Immature natural killer cell (primary cell): ENCODE measurements at places on chromosomes 11 and 22. TPM values are rescaled to one million over a fixed set of nuclear protein-coding genes. Genes with fewer than 3 reads are reported as not detected.

DNA sequence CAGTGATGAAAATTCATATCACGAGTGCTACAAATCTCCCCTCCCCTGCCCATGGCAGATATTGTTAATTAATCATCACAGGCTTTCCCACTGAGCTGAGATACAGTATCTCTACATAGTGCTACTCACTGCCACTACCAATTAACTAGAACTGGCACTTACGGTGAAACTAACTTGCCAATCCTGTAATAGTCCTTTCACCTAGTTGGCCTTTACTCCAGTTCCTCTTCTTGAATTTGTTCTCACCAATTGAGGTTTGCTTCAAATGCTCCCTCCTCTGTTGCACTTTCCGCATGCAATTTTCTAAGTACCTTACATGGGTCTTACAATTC, 11.9 kb upstream of the PRRG4 start:
- H3K4me3 ChIP-seq = no peak overlapping the region
- no peak for DNase-seq
- H3K27me3 ChIP-seq = peaks cover under 1% of the 10 kb centered on the region
- no peak overlapping the region for H3K27ac ChIP-seq
- no peaks in the 10 kb centered on the region for H3K36me3 ChIP-seq

- no peak within 1 kb of the TSS for H3K27ac ChIP-seq
- no peak for DNase-seq
- no peaks in the 10 kb centered on the region for H3K36me3 ChIP-seq
- no peaks in the 10 kb centered on the region for H3K27me3 ChIP-seq
- H3K4me3 ChIP-seq = no peak within 1 kb of the TSS
Measured at GRCh38 chr11:56234155-56234554, at the start of gene OR5T2. OR5T2 (minus strand) TSS chr11:56234255; CDS start chr11:56233062, 1,193 bp downstream.

GALNT18 gene
- polyA plus RNA-seq = not detected

DNA sequence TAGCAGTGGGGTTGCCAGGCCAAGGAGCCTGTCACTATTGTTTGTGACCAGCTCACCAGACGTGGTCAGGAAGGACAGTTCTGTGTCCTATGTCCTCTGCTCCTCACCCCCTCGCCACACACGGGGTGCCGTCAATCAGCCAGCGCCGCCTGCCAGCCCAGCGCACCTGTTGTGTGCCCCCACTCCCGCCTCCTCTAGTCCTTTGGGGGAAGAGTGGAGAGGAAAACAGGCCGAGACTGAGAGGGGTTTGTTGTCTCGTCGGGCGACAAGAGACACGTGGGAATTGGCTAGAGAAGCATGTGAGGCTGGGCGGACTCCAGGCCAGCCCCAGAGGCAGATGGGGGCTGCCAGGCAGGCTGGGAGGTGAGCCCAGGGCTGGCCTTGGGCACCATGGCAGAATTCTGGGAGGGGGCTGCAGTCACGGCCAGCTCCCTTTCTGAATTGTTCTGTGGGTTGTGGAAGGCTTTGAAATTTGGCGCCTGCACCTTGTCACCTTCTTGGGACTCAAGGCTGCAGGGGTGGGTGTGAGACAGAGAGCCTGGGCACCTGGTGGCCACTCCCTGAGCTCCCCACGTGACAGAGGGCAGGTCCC, 3.1 kb upstream of the KCNQ1OT1 start:
- no peak overlapping the region for H3K27ac ChIP-seq
- H3K27me3 ChIP-seq = peaks cover 18% of the 10 kb centered on the region
- no peak overlapping the region for H3K4me3 ChIP-seq
- H3K36me3 ChIP-seq = no peaks in the 10 kb centered on the region
- no peak for DNase-seq
- peaks cover 11% of the 10 kb centered on the region for H3K4me1 ChIP-seq

DNA sequence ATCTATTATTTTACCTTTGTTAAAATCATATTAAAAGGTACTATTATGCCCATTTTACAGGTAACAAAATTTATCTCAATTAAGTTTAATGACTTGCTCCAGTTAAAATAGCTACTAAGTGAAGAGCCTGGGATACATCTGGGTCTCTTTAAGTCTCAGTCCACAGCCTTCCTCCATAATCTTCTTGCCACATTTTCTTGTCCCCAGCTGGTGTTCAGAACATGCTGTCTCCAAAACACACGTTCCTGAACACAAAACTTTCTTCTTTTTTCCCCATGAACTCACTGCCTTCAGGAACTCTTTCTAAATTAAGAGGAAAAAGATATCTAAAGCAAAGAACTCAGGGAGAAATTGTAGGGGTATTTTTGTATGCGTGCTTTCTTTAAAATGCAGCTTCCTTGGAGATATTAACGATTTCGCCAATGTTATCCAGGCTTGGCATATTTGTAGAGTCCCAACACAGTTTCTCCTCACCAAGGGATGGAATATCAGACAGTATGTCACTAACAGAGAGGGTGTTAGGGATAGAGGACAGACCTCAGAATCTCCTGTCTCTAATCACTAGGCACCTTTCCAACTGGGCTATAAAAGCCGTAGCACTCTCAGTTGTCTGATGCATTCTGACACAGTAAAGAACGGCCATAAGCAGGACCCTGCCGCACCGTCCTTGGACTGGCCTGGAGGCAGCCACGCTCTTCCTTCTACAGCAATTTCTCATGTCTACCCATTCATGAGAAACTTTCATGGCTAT, 232.8 kb upstream of the BLID start:
- no peaks in the 10 kb centered on the region for H3K4me1 ChIP-seq
- H3K27me3 ChIP-seq = peaks cover 4% of the 10 kb centered on the region
- no peak overlapping the region for H3K4me3 ChIP-seq
- no peak overlapping the region for H3K27ac ChIP-seq
- DNase-seq = no peak

GRCh38 chr22:23278883-23279675, 98.8 kb downstream of the BCR start:
- peaks cover 13% of the 10 kb centered on the region for H3K27me3 ChIP-seq
- H3K36me3 ChIP-seq = no peaks in the 10 kb centered on the region
- H3K4me3 ChIP-seq = peak overlapping the region; percentile 44
- DNase-seq = peak; percentile 83

SSRP1 gene
- polyA plus RNA-seq = 25.6 TPM

DNA sequence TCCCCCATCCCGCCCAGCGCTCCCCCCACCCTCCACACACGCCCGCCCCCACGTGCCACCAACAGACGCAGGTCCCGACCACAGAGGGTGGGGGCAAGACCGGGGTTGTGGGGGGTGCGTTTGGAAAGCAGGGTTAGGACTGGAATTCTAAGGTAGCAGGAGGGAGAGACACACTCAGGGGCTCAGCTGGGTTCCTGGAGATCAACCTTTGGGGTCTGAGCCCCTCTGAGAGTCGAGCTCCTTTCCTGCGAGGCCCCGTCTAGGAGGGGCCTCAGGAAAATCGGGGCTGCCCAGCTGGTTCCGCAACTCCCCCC, 429 bp downstream of the PGGHG start:
- H3K4me1 ChIP-seq = peaks cover 33% of the 10 kb centered on the region
- H3K27me3 ChIP-seq = peaks cover 15% of the 10 kb centered on the region
- peak overlapping the region; percentile 62 for H3K27ac ChIP-seq
- no peaks in the 10 kb centered on the region for H3K36me3 ChIP-seq
- no peak for DNase-seq

GRCh38 chr22:37806409-37807333, 1.1 kb upstream of the GCAT start:
- DNase-seq = no peak
- no peak overlapping the region for H3K27ac ChIP-seq
- H3K27me3 ChIP-seq = peaks cover 55% of the 10 kb centered on the region
- no peaks in the 10 kb centered on the region for H3K36me3 ChIP-seq
- peaks cover 35% of the 10 kb centered on the region for H3K4me1 ChIP-seq

CAVIN3 gene
- polyA plus RNA-seq = not detected

DNA sequence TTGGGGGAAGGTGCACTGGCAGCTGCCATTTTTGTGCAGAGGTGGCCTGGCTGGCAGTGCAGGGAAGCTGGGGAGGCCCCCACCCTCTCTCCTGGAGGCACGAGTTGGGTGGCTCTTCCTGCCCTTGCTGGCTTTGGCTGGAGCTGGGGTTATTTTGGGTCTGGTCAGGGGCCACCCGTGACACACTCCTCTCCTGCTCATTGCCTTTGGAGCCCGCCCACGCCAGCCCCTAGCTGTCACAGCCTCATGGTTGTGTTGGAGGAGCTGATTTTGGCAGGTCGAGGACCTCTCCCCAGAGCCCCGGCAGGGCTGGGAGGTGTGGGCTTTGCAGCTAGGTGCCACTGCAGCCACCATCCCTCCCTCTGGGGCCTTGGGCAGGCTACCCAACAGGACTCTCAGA, 21.5 kb downstream of the FBLN1 start:
- no peak overlapping the region for H3K27ac ChIP-seq
- no peak overlapping the region for H3K4me3 ChIP-seq
- H3K36me3 ChIP-seq = no peaks in the 10 kb centered on the region
- H3K27me3 ChIP-seq = peaks cover 4% of the 10 kb centered on the region

GRCh38 chr11:108097179-108097578, 24.2 kb upstream of the ACAT1 start:
- no peak overlapping the region for H3K4me3 ChIP-seq
- no peak for DNase-seq
- peaks cover 26% of the 10 kb centered on the region for H3K36me3 ChIP-seq
- no peak overlapping the region for H3K27ac ChIP-seq

DCDC1 gene
- not detected for polyA plus RNA-seq

GRCh38 chr11:75654314-75654713, 14.5 kb downstream of the MAP6 start:
- H3K4me3 ChIP-seq = no peak overlapping the region
- no peak overlapping the region for H3K27ac ChIP-seq
- no peaks in the 10 kb centered on the region for H3K4me1 ChIP-seq
- DNase-seq = no peak
- peaks cover 4% of the 10 kb centered on the region for H3K27me3 ChIP-seq
- H3K36me3 ChIP-seq = no peaks in the 10 kb centered on the region

- peaks cover 2% of the 10 kb centered on the region for H3K27me3 ChIP-seq
- H3K36me3 ChIP-seq = no peaks in the 10 kb centered on the region
- H3K4me1 ChIP-seq = no peaks in the 10 kb centered on the region
- no peak overlapping the region for H3K27ac ChIP-seq
Measured at GRCh38 chr11:56932572-56933220, 56.0 kb upstream of the OR5AK2 start.

GRCh38 chr22:39703091-39703490, 132.5 kb downstream of the CACNA1I start:
- peaks cover 5% of the 10 kb centered on the region for H3K27me3 ChIP-seq
- H3K27ac ChIP-seq = no peak overlapping the region
- H3K4me1 ChIP-seq = no peaks in the 10 kb centered on the region
- no peak overlapping the region for H3K4me3 ChIP-seq
- no peak for DNase-seq

ACRV1 gene
- polyA plus RNA-seq = not detected

CABP2 gene
- polyA plus RNA-seq = not detected

DNA sequence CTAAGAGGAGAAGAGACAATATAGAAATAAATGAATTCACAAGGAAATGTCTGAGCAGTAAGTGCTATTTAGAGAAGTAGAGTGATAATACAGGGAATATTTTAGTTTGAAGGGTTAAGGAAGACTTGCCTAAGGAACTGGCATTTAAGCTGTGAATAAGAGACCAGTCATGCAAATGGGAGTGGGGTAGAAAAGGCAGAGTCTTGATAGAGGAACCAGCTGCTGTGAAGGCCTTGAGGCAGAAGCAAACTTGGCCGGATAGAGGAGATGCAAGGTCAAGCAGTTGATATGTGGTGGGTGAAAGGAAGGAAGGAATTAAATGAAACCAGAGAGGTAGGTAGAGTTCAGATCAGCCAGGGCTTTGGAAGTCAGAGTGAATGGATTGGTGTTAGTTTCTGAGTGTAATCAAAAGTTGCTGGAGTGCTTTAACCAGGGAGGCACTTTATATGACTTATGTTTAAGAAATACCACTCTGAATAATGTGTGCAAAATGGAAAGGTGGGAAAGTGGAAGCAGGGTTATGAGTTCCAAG, 198.4 kb upstream of the SESN3 start:
- no peaks in the 10 kb centered on the region for H3K27me3 ChIP-seq
- DNase-seq = no peak
- H3K4me1 ChIP-seq = peaks cover 5% of the 10 kb centered on the region
- no peaks in the 10 kb centered on the region for H3K36me3 ChIP-seq
- no peak overlapping the region for H3K27ac ChIP-seq

- no peak overlapping the region for H3K4me3 ChIP-seq
- H3K4me1 ChIP-seq = no peaks in the 10 kb centered on the region
- DNase-seq = no peak
- peaks cover 8% of the 10 kb centered on the region for H3K27me3 ChIP-seq
- H3K27ac ChIP-seq = no peak overlapping the region
Measured at GRCh38 chr11:110070176-110070575, 23.0 kb upstream of the ZC3H12C start.

NRXN2 gene
- polyA plus RNA-seq = 3.2 TPM

GRCh38 chr22:27697888-27698287, 103.7 kb downstream of the MN1 start:
- H3K36me3 ChIP-seq = no peaks in the 10 kb centered on the region
- H3K27ac ChIP-seq = no peak overlapping the region
- no peaks in the 10 kb centered on the region for H3K27me3 ChIP-seq
- no peak overlapping the region for H3K4me3 ChIP-seq

GRCh38 chr11:29996016-29996415, 20.8 kb downstream of the KCNA4 start:
- no peaks in the 10 kb centered on the region for H3K27me3 ChIP-seq
- H3K4me3 ChIP-seq = no peak overlapping the region
- H3K4me1 ChIP-seq = no peaks in the 10 kb centered on the region
- no peaks in the 10 kb centered on the region for H3K36me3 ChIP-seq
- DNase-seq = no peak
- H3K27ac ChIP-seq = no peak overlapping the region

- no peak overlapping the region for H3K4me3 ChIP-seq
- H3K27me3 ChIP-seq = peaks cover 1% of the 10 kb centered on the region
- DNase-seq = no peak
- H3K4me1 ChIP-seq = no peaks in the 10 kb centered on the region
Measured at GRCh38 chr11:45560913-45561281, 104.5 kb downstream of the CHST1 start.

- H3K36me3 ChIP-seq = peaks cover 24% of the 10 kb centered on the region
- peaks cover 22% of the 10 kb centered on the region for H3K4me1 ChIP-seq
- DNase-seq = no peak
- H3K4me3 ChIP-seq = no peak overlapping the region
Measured at GRCh38 chr22:49600468-49600867, 227.2 kb downstream of the BRD1 start.

DNA sequence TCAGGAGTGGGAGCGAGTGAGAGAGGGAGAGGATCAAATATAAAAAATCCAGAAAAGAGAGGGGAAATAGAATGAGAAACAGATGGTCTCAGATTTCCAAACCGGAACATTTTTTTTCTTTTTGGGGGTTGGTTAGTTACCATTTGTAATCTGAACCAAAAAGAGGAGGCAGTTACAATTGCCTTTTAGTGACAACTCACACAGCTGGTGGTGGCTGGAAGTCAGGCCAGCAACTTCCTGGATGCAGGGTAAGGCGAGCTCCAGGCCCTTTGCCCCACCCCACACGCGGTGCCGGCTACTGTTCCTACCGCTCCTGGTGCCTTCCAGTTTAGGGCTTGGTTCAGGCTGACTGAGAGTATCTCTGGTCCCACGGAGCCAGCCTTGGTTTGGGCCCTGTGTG, 21.0 kb upstream of the UBASH3B start:
- peaks cover 6% of the 10 kb centered on the region for H3K4me1 ChIP-seq
- H3K36me3 ChIP-seq = no peaks in the 10 kb centered on the region
- DNase-seq = no peak
- no peak overlapping the region for H3K27ac ChIP-seq
- no peak overlapping the region for H3K4me3 ChIP-seq
- no peaks in the 10 kb centered on the region for H3K27me3 ChIP-seq
